CD4-positive, CD25-positive, alpha-beta regulatory T cell (primary cell): ENCODE measurements at places on chromosomes 2 and 18.

- DNase-seq, result no peak
Measured at GRCh38 chr2:109372614-109373013, 241.2 kb downstream of the SEPTIN10 start.

DNA sequence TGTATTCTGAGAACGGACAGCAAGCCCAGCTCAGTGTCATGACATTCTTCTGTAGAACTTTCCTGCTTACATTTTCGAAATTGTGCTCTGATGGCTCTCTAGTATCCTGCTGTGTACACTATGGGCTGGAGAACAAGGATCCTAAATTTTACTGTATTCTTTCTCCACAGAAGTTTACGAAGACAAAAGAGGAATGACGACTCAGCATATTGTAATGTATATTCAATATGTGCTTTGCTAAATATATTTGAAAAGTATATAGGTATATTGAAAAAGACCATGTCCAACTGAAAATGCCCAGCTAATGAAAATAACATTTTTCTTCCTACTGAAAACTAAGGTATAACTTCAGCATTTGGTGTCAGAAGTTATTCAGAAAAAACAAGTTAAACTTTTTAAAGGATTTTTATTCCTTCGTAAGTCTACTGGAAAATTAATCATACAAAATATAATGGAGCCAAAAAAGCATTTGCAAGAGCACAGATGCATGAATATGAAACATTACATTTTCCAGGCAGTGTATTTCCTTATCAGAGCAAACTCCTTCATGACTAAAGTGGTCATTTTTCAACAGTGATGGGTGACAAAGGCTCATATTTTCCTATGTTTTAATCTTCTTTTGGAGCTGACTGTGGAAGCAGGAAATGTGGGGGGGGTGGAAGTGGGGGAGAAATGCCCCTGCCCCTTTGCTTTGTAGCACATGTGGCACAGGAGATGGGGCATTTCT lies 143.8 kb upstream of the THUMPD2 start:
- no peak for DNase-seq

- no peak for DNase-seq
Measured at GRCh38 chr2:218885981-218886947, 5.6 kb downstream of the WNT10A start.

DNA sequence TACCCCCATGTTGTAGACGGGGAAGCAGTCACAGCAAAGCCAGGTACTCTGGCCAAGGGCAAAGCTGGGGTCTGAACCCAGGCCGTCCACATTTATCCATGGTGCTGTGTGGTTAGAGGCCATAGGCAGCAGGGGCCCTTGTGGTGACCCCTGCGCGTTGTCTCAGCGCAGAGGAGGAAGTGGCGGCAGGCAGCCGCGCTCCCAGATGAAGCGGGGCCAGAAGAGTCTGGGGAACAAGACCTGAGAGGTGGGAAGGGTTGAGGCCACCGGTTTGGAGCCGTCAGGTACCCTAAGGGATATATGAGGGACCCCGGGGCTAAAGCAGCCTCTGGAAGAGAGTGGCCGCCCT lies 770 bp downstream of the ZNF396 start:
- peak; percentile 30 for DNase-seq

- no peak for DNase-seq
Measured at GRCh38 chr18:13578400-13578799, 148.0 kb downstream of the FAM210A start.

- DNase-seq, result no peak
Measured at GRCh38 chr2:102748107-102748506, 13.7 kb upstream of the TMEM182 start.

DNA sequence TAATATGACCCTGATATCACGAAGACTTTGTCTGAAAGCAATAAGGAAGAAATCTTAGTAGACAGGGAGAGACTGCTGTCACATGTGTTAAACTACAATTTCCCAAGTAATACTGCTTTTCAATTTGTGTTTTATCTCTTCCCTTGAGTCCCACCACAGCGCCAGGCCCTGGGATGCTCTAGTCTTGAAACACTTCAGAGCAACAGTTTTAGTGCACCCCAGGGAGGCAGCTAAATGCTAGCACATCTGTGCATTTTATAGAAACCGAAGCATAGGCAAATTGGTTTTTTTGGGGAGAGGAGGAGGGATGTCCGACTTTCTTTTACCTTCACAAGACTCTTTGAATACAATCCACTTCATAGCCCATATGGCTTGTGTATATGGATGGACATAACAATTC lies 550.0 kb upstream of the SYT4 start:
- no peak for DNase-seq

- no peak for DNase-seq
Measured at GRCh38 chr2:66494708-66495107, 59.8 kb downstream of the MEIS1 start.

- DNase-seq, result no peak
Measured at GRCh38 chr2:27955384-27956161, 65.0 kb downstream of the BABAM2 start.

DNA sequence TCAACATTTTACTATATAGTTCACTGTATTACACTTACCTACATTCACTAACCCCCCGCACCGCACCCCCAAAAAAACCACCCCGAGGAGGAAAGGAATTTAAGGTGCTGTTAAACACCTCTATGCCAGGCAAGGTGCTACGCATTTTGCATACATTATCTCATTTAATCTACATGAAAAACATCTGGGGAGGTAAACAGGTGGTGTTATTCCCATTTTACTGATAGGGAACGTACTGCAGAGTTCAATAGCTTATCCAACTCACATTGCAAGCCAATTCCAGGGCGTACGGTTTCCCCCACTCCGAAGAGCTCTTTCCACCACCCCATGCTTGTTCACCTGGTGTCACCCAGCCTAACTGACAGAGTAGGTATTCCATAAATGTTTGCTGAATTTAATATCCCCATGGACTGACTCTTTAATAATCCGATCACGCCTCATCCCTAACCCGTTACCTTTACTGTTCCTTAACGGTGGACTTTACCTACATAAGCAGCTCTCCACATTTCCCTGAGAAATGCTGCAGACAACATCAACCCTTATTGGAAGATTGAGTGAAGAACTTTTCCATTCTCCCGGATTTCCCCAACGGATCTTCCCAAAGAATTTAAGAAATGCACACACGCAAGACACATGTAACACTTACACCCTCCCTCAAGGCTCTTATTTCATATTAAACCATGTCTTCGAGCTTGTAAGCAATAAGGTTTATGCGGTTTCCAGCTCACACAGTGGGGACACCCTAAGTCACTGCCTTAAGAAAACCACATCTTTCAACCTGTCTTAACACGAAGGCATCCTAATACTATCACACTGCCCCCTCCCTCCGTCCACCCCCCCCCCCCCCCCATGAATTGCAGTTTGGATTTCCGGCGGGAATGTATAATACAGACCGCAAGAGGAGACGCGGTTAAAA lies 1.2 kb downstream of the RAPH1 start:
- DNase-seq, result no peak

GRCh38 chr2:222837643-222838056 lies 23.2 kb upstream of the ACSL3 start:
- DNase-seq, result no peak

GRCh38 chr18:37525262-37525585 lies 40.4 kb downstream of the CELF4 start:
- DNase-seq, result no peak

- no peak for DNase-seq
Measured at GRCh38 chr18:61865466-61866175, 27.2 kb downstream of the RNF152 start.

GRCh38 chr2:226362980-226363379 lies 436.6 kb downstream of the IRS1 start:
- no peak for DNase-seq

GRCh38 chr2:184971546-184972068 lies 373.3 kb downstream of the ZNF804A start:
- no peak for DNase-seq

DNA sequence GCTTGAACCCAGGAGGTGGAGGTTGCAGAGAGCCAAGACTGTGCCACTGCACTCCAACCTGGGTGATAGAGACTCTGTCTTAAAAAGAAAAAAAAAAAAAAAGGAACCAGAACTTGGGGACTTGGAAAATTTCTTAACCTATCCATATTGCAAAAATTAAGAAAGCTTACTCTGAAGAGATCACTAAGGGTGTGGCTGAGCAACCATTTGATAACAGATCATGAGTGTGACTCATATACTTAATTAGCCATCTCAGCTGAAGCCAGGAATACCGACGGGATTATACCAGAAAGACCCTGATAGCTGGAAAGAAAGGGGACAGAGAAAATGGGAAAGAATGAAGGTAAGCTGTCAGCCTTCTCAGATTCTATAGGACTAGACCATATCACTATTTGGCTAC lies 7.1 kb upstream of the ADD2 start:
- no peak for DNase-seq

GRCh38 chr18:26771524-26771923 lies 94.0 kb downstream of the AQP4 start:
- DNase-seq, result no peak

DNA sequence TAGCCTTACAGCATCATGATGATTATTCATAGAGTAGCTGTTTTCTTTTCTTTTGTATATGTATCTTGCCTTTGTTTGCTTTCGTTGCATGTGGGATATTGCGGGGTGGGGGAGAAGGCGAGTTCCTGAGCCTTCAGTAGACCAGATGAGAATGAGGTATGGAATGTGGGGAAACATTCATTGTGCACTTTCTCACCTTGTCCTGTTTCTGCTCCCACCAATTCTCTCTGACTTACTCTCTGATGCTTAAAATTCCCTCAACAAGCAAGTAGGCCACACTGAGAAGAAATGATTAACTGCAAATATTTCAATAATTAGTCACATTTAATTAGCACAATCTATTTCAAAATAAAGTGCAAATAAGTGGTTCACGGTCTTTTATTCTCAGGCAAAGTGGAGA lies 31.0 kb downstream of the GKN2 start:
- no peak for DNase-seq

DNA sequence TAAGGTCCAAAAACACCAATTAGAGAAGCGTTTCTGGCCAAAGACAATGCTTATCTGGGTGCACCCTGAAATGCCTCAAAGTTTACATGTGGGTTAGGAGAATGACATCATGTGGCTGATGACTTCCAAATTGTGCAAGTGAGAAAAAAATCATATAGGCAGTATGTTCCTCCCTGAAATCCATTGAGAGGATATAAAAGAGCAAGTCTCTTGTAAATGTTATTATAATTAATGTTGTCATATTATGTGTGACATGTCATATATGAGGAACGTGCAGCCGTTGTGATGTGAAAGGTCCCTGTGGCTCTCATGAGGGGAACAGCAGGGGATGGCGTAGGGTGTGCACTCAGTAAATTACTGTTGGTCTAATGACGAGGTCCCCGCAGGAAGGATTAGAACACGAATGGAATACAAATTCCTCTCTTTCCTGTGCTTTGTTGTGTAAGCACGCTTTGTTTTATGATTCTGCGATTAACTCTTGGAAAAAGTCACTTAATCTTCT lies 290.8 kb downstream of the PRKCE start:
- DNase-seq, result no peak

- no peak for DNase-seq
Measured at GRCh38 chr18:32891797-32892196, 119.0 kb upstream of the KLHL14 start.

DNA sequence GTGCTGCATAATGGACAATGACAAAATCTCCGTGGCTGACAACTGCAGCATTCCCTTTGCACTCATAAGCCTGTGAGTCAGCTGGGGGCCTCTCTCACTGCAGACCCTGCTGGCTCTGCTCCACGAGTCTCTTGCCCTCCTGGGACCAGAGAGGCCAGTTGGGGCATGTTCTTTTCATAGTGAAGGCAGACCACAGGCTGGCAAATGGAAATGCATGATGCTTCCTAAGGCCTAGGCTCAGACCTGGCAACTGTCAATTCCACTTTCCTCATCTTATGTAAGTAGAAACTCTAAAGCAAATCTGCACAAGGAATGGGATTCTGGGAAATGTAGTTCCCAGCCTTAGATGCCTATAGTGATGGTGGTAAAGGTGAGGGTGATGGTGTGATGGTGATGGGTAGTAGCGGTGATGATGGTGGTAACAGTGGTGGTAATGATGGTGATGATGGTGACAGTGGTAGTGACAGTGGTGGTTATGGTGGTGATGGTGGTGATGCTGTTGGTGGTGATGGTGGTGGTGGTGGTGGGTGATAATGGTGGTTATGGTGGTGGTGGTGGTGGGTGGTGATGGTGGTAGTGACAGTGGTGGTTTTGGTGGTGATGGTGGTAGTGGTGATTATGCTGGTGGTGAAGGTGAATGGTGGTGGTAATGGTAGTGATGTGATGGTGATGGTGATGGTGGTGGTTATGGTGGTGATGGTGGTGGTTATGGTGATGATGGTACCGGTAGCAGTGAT lies 185.8 kb upstream of the ARL4C start:
- no peak for DNase-seq

GRCh38 chr2:128568106-128568505 lies 249.4 kb upstream of the HS6ST1 start:
- no peak for DNase-seq

- no peak for DNase-seq
Measured at GRCh38 chr18:48393776-48394175, 15.4 kb downstream of the ZBTB7C start.

DNA sequence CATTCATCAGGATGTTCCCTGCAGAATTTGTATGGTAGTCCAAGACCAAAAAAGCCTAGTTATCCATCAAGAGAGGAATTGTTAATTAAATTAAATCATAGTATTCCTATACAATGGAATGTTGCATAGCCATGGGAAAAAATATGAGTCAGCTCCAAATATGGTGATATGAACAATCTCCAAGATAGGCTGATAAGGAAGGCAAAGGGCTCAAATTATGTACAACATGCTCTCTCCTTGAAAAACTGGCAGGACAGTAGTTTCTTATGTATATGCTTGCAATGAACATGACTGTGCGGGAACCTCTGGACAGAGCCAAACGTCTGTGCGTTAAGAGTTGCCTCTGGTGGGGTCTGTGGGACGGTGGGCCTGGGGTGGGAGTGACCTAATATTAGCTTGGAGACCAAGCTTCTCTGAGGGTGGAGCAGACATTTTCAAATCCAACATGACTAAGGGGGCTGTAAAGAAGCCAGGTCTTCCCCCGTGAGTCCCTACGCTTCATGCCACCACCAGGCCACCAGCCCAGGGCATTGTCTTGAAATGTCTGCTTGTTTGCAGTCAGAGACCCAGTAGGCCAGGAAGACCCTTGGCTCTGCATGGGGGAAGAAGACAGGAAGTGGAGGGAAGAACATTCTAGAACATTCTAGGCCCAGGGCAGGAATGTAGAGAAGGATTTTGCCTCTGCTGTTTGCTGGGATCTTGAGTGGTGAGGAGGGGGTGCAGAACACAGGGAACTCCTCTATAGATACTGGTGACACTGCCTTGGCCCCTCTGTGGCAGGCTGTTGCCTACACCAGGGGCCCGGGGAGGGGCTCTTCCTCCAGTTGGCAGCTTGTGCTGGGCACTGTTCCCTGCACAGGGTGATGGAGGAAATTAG lies 244.0 kb upstream of the HS6ST1 start:
- DNase-seq, result no peak

GRCh38 chr2:120736624-120737339 lies 1.1 kb downstream of the GLI2 start:
- DNase-seq, result no peak

DNA sequence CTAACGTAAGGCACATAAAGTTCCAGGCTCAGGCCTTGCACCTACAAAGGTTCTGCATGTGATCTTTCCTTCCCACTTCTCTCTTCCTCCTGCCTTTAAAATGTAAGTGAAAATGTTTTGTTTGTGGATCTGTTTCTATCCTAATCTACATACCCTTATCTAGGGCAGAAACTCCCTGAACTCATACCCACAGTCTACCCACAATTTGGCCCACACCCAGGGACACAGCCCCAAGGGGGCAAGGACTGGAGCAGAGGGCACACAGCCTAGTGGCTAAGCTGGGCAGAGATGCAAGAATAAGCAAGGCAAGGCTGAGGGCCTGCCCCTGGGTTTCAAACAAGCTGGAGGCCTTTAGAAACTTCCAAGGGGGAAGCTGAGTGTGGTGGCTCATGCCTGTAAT lies 71.0 kb downstream of the HS1BP3 start:
- no peak for DNase-seq

GRCh38 chr18:12657684-12658425 lies at the start of gene SPIRE1:
SPIRE1 (minus strand) TSS chr18:12658107; CDS start chr18:12657866, 241 bp downstream.
- peak; percentile 33 for DNase-seq
